ENCODE measurements at places on chromosomes 7 and 10.

GRCh38 chr7:117751775-117752174 is 121.5 kb downstream of the CTTNBP2 start:
- no peak for DNase-seq

GRCh38 chr7:99369767-99370391 is 4.7 kb upstream of the ARPC1B start:
- peak; percentile 23 for DNase-seq

GRCh38 chr7:130990178-130990832 is 256.3 kb upstream of the KLF14 start:
- DNase-seq, result no peak

GRCh38 chr7:101522021-101522420 is 107.1 kb downstream of the MYL10 start:
- DNase-seq, result no peak

GRCh38 chr10:125661941-125662515 is 20.9 kb downstream of the TEX36 start:
- peak; percentile 93 for DNase-seq

Measured in AG09309 (cell line).